ENCODE measurements at places on chromosomes 4 and X.

- peak; percentile 39 for DNase-seq
Observed at GRCh38 chr4:55397126-55397436, 1.3 kb downstream of the TMEM165 start.

GRCh38 chr4:152803541-152803940 is 23.8 kb downstream of the ARFIP1 start:
- no peak for DNase-seq

GRCh38 chr4:37686373-37687193 is at the start of gene RELL1:
Gene RELL1, minus strand, starts transcription at chr4:37686376. Its CDS starts 89 bp downstream, at chr4:37686287.
- DNase-seq, result peak; percentile 99

GRCh38 chr4:45971108-45971507 is 152.7 kb downstream of the GABRG1 start:
- DNase-seq, result no peak

GRCh38 chrX:69362856-69363255 is 141.3 kb upstream of the NALF2 start:
- DNase-seq, result no peak

GRCh38 chrX:54087661-54088060 is 43.4 kb upstream of the PHF8 start:
- DNase-seq, result no peak

GRCh38 chrX:129933700-129934099 is 27.7 kb downstream of the UTP14A start:
- no peak for DNase-seq

GRCh38 chr4:188975271-188975670 is 836.0 kb downstream of the TRIML1 start:
- no peak for DNase-seq

GRCh38 chrX:1264556-1264955 is 4.1 kb upstream of the CSF2RA start:
- no peak for DNase-seq

GRCh38 chr4:61549336-61549735 is 349.2 kb downstream of the ADGRL3 start:
- DNase-seq, result no peak

Data from erythroblast (primary cell).